CD4-positive, alpha-beta T cell treated with Interleukin-4 for 1 hour (primary cell): ENCODE measurements at places on chromosomes 7 and 10.

DNA sequence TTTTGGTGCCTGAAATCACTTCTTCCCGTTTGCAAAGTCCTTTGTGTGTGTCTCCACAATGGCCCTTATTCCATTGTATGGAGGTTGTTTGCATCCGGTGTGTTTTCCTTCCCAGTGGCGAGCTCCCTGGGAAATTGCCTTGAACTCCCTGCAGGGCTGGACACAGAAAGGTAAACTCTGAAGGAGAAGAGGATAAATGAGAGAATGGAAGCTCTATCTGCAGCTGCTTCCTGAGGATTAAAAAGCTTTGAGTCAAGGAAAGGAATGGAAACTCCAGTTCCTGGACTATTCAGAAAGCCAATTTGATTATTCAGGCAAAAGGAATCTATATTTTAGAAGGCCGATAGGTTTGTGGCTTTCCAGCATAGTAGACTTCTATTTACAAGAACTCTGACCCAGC, 4.4 kb upstream of the GRK5 start:
- DNase-seq: no peak

GRCh38 chr7:148286150-148286549, 304.4 kb upstream of the C7orf33 start:
- DNase-seq: no peak

- DNase-seq: no peak
Observed at GRCh38 chr7:71752171-71752935, 620.4 kb downstream of the GALNT17 start.

GRCh38 chr7:13948019-13948801, 41.3 kb downstream of the ETV1 start:
- no peak for DNase-seq

DNA sequence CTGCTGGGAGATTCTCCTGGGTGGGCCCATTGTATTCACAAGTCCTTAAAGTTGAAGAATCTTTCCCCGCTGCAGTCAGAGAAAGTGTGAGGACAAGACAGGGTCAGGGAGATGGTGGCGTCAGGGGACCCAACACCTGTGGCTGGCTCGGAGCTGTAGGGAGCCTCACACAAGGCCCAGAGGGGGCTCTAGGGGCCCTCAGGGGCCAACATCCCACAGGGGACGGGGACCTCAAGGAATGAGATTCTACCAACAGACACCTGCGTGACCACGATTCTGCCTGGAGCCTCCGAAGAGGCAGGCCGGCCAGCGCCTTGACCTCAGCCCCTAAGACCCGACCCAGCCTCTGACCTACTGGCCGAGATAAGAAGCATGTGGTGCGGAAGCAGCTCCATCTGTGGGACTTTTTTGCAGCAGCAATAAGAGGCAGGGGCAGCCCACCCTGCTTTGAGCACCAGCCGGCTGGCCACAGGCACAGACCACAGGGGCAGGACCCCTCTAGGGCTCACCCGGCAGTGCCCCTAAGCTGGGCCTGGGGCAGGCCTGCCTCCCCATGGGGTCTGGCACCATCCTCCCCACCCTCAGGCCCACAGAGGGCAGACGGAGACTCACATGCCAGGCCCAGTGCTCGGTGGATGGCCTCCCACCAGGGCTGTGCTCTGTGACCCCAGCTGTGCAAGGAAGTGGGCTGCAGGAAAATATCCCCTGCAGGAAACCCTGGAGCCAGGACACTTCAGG, 13.2 kb downstream of the RASGEF1A start:
- DNase-seq: peak; percentile 11

- DNase-seq: no peak
Observed at GRCh38 chr10:17984056-17984455, 32.3 kb downstream of the SLC39A12 start.

DNA sequence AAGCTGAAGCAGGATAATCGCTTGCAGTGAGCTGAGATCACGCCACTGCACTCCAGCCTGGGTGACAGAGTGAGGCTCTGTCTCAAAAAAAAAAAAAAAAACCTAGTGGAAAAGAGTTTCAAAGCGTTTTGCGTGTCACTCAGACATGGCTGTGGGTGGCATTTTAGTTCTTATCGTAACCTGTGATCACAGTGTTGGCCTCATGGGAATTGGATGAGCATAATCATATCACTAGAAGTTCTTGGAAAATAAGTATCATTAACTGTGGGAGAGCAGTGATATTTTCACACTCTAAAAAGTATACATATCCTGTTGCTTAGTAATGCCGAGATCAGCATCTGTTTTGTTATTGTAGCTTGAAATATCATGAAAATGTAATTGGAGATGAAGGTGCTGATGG, 92.6 kb downstream of the CREM start:
- no peak for DNase-seq

- DNase-seq: no peak
Observed at GRCh38 chr10:98623176-98623575, 176.4 kb upstream of the HPS1 start.

- no peak for DNase-seq
Observed at GRCh38 chr7:11829954-11830353, 2.0 kb downstream of the THSD7A start.

DNA sequence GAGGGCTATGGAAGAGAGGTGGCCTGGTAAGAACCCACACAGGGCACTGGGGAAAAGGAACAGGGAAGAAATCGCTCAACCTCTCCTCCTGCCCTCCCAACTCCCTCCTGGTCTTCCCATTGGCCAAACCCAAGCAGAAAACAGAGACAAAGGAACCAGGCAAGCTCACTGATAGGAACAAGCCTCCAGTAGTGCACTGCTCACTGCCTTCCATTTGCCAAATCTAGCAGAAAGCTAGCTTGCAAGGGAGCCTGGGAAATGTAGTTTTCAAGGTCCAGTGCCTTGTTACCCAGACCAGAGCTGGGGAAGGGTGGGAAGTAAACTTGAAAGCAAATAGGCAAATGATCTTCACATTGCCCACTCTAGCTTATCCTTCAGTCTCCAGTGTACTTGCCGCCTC, 556.1 kb upstream of the AUTS2 start:
- DNase-seq: no peak
